Forelimb muscle (tissue), 1 donor: ENCODE measurements at places on chromosomes 4 and X. TPM values are rescaled to one million over a fixed set of nuclear protein-coding genes. Genes with fewer than 3 reads are reported as not detected.

DNA sequence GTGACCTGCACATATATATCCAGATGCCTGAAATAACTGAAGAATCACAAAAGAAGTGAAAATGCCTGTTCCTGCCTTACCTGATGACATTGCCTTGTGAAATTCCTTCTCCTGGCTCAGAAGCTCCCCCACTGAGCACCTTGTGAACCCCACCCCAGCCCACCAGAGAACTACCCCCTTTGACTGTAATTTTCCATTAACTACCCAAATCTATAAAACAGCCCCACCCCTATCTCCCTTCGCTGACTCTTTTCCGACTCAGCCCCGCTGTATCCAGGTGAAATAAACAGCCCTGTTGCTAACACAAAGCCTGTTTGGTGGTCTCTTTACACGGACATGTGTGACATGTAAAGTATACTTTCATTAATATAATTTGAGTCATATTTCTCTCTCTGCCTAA is 320.3 kb upstream of the TECRL start:
- DNase-seq: no peak

- DNase-seq: no peak
These were observed 7.6 kb downstream of the RLIM start for GRCh38 chrX:74606799-74607198.

- DNase-seq: no peak
These were observed 75.9 kb upstream of the CITED1 start for GRCh38 chrX:72381439-72382201.

- DNase-seq: no peak
These were observed 5.4 kb upstream of the ADGRG4 start for GRCh38 chrX:136295380-136295779.

The TAF9B gene
- 28.0 TPM for polyA plus RNA-seq

The MAGEA10 gene
- polyA plus RNA-seq: not detected
